ENCODE measurements at places on chromosomes 2 and 18.

- no peak for DNase-seq
These were observed at the start of gene DSC1 for GRCh38 chr18:31162825-31163435. TSS of gene DSC1 (minus strand) at chr18:31162856. CDS start at chr18:31162594, 262 bp downstream.

- DNase-seq = no peak
These were observed 67.9 kb downstream of the PPP4R1 start for GRCh38 chr18:9546468-9546867.

GRCh38 chr2:173401716-173402326 lies 47.1 kb downstream of the CDCA7 start:
- DNase-seq = peak; percentile 17

DNA sequence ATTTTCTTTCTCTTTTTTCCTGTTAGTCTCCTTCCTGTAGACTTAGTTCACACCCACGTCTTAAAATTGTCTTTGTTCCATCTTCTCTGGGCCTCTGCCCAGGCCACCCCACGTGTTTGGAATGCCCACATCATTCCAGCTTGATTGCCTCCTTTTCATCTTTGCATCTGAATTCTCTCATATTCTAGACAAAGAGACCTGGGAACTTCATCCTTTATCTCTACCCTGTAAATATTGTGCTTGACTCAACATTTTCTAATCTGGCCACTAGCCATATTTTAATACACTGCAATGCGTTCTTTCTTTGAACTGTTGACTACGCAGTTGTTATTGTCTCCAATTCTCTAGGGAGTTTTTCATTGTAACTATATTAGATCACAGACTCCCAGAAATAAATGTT lies 187.5 kb upstream of the NRXN1 start:
- DNase-seq = no peak
